ENCODE measurements at places on chromosomes 6 and 20.
A peak's percentile ranks its signal among the peaks of the same experiment; 100 is the strongest.

DNA sequence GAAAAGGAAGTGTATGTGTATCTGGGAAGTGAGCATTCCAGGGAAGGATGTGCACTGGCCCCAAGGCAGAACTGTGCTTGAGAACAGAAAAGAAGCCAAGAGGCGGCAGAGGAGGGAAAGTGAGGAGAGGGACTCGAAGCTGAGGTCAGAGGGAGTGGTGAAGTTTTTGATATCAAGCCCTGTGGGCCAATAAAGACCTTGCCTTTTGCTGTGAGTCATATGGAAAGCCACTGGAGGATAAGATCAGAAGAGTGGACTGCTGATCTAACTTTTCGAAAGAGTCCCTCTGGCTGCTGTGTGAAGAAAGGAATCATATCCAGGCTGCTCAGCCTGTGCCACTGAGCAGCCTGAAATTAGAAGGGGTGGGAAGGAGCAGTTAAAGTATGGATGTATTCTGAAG is 99.4 kb downstream of the EYA4 start:
- no peak for DNase-seq

DNA sequence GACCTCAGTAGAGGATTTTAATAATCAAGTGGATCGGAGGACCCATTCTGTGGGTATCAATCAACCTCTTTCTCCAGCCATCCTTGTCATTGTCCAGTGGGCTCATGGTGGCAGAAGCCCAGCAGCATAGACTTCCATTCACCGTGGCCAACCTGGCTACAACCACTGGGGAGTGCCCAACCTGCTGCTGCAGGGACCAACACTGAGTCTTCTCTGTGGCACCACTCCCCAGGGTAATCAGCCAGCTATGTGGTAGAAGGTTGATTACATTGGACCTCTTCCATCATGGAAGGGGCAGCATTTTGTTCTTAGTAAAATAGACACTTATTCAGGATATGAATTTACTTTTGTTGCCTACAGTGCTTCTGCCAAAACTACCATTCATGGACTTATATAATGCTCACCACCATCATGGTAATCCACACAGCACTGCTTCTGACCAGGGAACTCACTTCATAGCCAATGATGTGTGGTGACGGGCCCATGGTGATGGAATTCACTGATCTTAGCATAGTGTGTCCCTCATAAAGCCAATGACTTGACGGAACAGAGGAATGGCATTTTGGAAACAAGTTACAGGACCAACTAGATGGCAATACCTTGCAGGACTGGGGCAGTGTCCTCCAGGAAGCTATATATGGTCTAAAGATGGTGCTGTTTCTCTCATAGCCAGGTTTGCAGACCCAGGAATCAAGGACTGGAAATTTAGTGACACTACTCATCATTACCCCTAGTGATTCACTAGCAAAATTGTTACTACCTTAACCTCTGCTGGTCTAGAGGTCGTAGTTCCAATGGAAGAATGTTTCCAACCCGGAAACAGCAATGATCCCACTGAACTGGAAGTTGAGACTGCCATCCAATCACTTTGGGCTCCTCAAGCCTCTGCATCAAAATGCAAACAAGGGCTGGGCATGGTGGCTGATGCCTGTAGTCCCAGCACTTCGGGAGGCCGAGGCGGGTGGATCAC is 7.6 kb downstream of the CD24 start:
- no peak for DNase-seq

- no peak for DNase-seq
Measured at GRCh38 chr6:13664703-13665352, 46.8 kb downstream of the RANBP9 start.

GRCh38 chr6:11092668-11093375 is 812 bp upstream of the SMIM13 start:
- no peak for DNase-seq

GRCh38 chr20:2042400-2042799 is 48.5 kb upstream of the PDYN start:
- DNase-seq = peak; percentile 4

DNA sequence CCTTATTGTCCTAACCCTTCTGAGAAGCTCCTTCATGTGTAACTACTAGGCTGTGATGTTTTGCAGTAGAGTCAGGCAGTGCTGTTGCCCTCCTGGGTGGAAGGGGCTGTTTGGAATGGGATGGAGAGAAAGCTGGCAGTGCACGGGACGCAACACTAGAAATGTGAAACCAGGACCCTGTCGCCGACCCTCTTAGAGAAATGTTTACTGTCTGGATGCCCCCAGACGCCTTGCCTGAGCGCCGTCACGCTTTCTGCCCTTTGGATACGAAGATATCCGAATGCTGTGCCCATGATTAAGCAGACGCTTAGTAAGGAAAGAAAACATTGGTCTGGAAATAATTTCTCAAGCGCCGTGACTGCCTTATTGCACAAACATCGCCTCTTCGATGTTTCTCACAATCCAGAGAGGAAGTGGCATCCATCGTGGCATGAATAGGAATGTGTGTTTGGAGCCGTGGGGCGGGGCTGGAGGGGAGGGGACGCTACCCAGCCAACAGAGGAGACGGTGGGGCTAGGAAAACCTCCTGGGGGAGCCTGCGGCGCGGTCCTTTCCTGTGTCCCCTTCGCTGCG is 661 bp upstream of the PPP1R14C start:
- no peak for DNase-seq

- DNase-seq = no peak
Measured at GRCh38 chr6:150150821-150151646, 8.2 kb downstream of the PPP1R14C start.

- DNase-seq = no peak
Measured at GRCh38 chr6:7197747-7198146, 90.0 kb downstream of the RREB1 start.

GRCh38 chr6:75673884-75674283 is 72.2 kb downstream of the SENP6 start:
- DNase-seq = no peak

GRCh38 chr6:111973927-111974639 is 79.8 kb upstream of the CCN6 start:
- no peak for DNase-seq

GRCh38 chr20:61593516-61593915 is 341.5 kb downstream of the CDH4 start:
- DNase-seq = no peak

GRCh38 chr20:402496-402885 is 5.6 kb upstream of the RBCK1 start:
- DNase-seq = no peak

GRCh38 chr6:148677594-148678476 is 69.0 kb upstream of the UST start:
- DNase-seq = no peak

DNA sequence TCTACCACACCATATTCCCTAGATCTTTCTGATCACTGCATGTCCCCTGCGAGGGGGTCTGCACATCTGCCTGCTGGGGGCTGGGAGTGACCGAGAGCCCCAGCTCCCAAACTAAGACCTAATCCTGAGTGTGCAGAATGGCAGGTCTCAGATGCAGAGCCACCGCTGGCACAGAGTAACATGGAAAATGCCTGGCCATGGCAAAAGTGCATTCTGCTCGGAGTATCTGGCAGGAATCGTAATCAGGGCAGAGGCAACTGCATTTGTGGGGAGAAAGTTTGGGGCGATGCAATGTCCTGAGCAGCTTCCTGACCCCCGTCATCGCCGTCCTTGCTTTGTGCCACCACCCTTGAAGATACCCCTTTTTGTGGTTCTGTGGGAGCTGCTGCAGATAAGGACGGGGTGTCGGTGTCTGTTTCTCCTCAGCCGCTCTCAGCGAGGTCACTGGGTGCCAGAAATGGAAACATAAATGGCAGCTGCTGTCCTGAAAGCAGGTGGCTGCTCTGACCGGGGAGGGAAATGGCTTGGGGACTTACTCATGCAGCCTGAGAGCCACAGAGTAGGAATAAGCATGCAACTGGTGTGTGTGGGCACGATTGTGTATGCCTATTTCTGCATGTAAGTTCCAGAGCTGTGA is 157.9 kb downstream of the LY86 start:
- no peak for DNase-seq

GRCh38 chr6:147081076-147081609 is 123.1 kb upstream of the STXBP5 start:
- DNase-seq = no peak

- DNase-seq = peak; percentile 25
Measured at GRCh38 chr20:50464026-50464724, 46.0 kb upstream of the PTPN1 start.

DNA sequence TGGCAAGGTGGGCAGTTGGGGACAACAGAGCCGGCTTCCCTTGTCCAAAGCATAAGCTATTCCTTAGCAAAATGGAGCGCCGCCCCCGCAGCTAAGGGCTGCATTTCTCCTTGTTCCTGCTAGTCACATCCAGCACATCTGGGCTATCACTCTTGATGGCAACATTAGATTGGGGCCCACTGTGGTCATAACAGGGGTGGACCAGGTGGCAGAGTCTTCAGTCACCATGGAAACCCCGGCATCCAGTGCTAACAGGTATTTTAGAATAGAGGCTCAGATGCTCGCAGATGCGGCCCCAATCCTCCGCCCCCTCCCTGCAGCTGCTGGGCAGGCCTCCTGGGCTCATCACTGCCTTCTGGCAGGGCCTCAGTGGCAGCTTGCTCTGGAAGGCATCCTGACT is 168.2 kb upstream of the PROKR2 start:
- DNase-seq = no peak

DNA sequence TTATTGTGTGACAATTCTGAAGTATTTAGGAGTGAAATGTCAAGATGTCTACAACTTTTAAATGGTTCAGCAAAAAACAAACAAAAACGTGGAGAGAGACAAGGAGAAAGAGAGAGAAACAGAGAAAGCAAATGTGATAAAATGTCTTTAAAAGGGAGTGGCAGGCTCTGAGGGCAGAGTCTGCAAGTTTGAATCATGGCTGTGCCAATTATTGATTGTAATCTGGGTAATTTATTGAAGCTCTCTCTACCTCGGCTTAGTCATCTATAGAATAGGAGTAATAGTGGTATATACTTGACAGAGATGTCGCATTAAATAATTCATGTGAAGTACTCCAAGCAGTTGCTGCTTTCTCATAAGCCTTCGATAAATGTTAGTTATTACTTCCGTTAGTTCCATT is 61.3 kb upstream of the ARID1B start:
- DNase-seq = no peak

DNA sequence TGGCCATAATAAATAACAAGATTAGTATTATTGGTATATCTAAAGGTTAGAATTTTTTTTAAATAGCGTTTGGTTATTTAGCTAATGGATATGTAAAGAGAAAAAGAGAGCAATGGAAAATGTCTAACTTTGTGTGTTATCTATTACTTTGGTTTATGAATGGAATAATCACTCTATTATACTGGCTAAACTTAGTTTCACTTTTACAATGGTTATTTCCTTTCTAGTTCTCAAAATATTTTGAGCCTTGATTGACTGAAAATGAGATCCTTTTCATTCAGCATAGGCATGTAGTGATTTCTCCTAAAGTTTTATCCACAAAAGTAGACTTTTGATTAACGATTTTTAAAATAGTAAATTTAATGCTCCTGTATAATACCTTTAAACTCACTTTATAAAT is 51.6 kb upstream of the MLIP start:
- no peak for DNase-seq

GRCh38 chr6:141491684-141492083 is 641.0 kb upstream of the GJE1 start:
- DNase-seq = no peak

DNA sequence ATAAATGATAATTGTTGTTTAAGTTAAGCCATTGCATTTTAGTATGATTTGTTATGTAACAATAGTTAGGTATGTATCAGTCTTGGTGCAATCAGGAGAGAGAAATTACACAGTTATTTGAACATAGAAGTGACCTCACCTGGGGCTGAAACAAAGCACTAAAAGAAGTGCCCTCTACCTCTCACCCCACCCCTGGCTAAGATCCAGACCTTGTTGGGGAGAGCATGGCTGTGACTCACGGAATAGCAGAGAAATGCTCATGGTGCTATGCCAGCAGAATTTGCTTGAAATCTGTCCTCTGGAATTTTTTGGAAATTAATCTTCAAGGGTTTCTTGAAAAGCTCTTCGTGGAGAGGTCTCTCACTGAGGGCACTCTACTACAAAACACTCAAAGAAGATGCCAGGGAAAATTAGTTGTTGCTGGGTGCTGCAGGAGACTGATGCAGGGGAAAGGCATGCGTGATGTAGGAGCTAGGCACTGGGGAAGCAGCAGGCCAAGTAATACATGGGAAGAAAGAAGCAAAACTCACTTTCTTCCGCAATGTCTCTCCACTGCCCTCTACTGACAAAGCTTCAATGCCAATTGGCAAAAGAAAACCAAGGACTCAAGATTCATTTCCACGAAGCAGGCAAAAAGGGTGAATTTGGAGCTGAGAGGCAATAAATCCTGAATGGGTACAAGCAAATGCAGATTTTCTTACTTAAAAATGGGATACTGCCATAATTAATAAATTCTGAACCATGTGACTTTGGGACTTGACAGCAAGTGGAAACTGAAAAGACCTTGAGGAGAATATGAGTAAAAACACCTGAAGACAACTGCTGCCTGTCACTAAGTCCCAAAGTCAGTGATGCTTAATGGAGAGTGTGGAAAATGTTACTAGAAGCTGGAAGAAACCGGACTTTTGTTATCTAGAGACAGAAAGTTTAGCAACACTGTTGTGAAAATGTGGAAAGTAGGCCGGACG is 136.3 kb upstream of the ZNF184 start:
- no peak for DNase-seq

DNA sequence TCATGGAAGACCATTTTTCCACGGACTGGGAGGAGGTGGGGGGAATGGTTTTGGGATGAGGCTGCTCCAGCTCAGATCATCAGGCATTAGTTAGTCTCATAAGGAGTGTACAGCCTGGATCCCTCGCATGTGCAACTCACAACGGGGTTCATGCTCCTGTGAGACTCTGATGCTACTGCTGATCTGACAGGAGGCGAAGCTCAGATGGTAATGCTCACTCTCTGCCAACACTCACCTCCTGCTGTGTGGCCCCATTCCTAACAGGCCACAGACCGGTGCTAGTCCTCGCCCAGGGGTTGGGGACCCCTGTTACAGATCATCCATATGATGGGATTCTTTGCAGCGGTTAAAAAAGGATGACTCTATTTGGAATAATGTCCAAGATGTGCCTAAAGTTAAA is 27.6 kb upstream of the BMP7 start:
- DNase-seq = no peak

GRCh38 chr6:7979831-7980230 is 69.2 kb upstream of the TXNDC5 start:
- DNase-seq = no peak

- no peak for DNase-seq
Measured at GRCh38 chr6:114151064-114151690, 180.2 kb upstream of the HDAC2 start.

- no peak for DNase-seq
Measured at GRCh38 chr20:46361381-46361780, 45.0 kb downstream of the ELMO2 start.

DNA sequence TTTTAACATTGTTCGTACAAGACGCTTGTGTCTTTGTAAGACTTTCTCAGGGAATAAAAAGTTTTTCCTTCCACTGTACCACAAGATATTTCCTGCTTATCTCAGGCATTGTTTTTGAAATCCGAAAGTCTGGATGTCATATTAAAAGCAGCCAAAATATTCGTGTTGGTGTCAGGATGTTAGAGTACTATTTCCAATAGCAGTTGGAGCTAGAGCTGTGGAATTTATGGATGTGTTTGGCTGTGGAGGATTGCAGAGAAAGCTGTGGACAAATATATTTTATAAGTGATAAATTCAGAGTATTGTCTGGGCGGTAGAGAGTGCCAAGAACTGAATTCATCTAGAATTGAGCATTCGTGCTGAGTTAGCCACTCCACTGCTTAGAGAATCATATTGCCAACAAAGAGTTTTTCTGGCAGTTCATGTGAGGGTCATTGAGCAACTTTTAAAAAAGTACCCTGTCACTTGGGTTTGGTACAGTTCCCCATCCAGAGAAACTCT is 57.7 kb downstream of the ZDHHC14 start:
- no peak for DNase-seq

GRCh38 chr20:49276961-49277785 is 684 bp downstream of the ZNFX1 start:
- DNase-seq = no peak
